ENCODE measurements at places on chromosomes 12 and 14.

DNA sequence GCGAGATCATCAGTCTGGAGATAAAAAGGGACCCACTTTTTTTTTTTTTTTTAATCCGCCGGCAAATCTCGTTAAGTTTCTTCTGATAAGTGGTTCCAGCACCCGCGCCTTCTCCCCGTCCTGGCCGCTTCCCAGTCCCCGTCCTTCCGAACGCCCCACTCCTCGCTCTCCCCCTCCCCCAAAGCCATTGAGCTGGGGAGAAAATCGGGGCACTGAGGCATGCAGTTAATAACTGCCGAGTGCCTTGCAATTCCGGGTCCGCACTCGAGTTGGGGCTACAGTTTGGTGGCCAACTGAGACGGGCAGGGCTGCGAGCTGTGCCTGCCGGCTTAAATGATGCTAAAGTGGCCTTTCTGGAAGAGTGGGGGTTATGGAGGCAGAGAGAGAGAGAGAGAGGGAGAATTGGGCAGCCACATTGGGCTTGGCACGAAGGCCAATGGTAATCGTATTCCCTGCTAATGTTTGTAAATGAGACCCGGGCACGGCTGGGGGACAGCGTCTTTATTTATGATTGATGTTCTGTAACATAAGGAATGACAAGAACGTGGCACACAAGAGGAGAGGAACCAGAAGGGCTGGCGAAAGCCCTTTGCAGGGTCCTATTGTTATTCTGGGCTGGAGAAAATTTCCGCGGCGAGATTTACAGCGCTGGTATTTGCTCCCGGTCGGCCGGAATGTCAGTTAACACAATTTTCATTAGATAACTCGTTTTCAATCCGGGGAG is 115.4 kb upstream of the MYL2 start:
- DNase-seq = no peak

DNA sequence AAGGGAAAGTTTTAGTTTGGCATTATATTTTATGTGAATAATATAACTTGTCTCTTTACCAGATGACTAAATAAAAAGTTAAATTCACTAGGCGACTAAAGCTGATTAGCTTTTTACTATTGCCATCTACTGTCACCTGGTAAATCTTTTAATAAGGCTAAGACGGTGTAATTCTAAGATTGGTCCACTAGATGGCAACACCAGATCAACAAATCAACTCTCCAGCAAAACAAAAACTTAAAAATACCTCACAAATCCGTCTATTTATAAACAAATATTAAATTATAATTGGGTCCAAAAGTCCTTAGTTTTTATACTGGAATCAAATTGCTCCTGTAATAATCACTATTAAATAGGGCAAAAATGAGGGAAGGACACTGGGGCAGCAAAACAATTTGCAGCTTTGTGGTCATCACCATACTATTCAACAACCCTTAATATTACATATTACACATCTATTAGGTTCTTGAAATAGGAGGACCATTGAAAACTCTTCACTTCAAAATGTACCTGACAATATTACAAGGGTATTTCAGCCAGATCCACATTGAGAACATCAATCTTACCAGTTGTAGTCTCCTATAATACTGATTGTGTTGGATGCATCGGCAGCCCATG is 47.9 kb downstream of the GALC start:
- peak; percentile 62 for DNase-seq

DNA sequence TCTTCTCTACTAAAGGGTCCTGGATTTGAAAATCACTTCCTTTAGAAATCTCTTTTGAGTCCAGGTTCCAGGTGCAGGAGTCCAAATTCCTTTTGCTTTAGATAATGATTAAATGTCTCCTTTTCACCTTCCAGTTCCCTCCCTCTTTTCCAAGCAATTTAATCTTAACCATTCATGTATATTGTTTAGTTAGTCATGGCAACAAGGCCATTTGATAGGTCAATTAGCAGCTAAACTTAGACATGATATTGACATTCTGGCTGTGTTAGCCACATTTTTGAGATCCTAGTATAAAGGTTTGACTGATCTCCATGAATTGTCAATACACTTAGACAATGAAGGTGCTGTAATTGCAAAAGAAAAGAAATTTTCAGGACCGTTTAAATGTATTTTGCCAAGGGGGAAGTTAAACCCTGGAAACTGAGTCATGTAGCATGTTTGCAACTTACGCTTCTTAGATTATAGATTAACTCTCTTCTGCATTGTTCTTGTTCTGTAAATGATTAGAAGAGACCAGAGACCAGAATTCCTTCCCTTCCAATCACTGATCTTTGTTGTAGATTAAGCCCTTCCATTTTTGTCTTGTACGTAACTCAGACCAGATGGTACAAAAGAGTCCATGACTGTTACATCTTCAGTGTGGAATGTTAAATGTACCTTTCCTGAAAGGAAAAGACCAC is 12.4 kb upstream of the C12orf75 start:
- no peak for DNase-seq

DNA sequence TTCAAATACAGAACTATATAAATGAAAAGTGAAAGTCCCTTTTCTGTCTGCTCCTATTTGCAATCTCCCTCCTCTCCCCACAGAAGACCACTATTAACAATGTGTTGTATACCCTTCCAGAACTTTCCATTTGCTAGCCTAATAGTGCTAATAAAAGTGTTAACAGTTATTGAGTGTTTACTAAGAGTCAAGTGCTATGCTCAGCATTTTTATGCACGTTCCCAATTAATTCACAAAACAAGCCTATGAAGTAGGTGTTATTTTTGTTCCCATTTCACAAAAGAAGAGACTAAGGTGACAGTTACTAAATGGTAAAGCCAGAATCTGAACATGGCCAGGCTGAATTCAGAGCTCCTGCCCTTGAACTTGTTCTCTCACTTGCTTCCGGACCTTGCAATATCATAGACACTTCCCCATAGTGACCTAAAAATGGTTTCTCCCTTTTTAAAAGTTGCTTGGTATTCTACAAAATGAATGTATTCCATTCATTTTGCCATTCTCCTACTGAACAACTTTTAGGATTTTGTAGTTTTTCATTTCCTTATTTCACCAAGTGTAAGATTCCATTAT is 1.6 kb upstream of the PRKAB1 start:
- peak; percentile 34 for DNase-seq

DNA sequence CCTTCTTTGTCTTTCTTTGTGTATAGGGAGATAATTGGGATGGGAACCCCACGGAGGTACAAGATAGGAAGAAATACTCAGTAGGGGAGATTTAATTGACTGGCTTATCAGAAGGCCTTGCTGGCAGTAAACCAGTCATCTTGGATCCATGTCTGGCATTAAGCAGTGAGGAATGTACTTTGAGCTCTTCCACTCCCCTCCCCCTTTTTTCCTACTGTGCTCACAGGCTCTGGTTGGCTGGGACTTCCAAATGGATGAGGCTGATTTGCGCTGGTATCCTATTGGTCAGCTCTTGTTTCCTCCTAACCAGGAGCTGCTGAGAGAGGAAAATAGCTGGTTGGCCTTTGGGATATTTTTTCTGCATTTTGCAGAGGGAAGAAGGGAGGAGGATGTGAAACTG is 24.7 kb downstream of the NGDN start:
- DNase-seq = no peak

- no peak for DNase-seq
Observed at GRCh38 chr12:24769682-24770081, 179.2 kb downstream of the BCAT1 start.

GRCh38 chr12:42915426-42915825 is 325.9 kb upstream of the PRICKLE1 start:
- DNase-seq = no peak

DNA sequence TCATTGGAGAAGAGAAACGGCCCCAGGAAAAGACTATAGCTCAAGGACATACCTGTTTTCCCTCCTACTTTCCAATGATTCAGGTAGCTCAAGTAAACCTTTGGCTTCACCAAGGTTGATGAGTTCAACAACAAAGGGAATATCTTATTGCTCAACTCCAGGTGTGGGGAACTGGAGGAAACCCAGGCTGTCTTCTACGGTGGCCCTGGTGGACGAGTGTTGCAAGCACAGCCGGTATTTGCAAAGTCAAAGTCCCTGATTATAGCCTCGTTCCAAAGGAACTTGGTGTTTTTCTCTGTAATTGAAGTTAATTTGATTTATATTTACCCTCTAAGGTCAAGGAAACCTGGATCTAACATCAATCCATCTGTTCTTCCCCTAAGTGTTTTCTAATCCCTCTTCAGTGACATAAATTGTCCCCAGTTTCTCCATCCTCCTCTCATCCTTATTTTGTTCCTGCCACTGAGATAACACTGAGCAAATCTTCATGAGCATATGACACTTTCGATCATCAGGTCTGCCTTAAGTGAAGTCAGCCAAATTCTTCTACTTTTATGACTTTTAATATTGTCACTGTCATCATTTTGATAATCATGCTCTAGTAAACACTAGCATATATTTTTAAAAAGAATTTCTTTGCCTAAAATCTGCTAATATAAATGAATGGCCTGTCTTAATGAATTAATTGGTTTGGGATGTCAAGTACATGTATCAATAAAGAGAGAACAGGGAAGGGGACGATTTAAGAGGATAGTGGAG is 174.6 kb upstream of the TBX3 start:
- peak; percentile 2 for DNase-seq

- peak; percentile 83 for DNase-seq
Observed at GRCh38 chr12:26732005-26732908, 100.7 kb downstream of the ITPR2 start.

- DNase-seq = no peak
Observed at GRCh38 chr12:71565535-71565934, 98.1 kb downstream of the ZFC3H1 start.

DNA sequence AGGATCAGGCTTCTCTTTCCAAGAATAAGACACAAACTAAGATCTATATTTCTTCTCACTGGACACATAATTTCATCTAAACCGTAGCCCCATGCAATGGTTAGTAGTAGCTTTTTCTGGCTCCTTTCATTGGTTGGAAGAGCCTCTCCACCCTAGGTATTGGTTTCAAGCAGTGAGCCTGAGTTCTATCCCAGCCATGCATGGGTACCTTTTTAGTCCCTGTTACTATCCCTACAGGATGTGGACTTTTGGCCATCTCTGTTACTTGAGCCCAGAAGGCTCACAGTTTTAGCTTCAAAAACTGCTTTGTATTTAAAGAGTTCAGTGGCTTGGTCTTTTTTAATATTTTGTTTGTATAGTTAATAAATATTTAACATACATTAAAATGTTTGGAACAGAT is 16.1 kb downstream of the PPM1A start:
- no peak for DNase-seq

- no peak for DNase-seq
Observed at GRCh38 chr14:100729982-100730381, 3.3 kb downstream of the DLK1 start.

DNA sequence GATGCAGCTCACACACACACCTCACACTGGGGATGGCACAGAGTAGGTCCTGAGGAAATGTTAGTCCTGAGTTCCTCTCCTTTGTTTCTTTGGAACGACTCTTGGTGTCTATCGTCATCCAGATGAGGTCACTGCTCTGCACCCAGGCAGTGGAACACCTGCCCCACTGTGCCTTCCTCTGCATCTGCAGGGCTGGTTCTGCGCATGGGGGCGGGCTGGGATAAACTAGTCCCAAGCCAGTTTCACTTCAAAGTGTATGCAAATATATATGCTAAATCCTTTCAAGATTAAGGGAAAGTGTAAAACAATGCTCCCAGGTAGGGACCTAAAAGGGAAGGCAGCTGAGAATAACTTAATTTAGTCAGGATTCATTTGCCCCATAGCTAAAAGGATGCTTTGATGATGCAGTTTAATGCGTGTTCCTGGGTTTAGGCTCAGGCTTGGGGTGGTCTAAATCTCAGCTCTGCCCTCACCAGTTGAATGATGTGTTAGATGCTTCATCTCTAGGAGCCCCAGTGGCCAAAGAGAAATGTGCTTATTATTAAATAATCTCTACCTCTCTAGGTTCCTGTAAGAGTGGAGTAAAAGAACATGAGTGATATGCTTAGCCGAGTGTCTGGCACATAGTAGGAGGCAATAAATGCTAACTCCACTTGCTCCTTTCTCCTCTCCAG is 47.1 kb upstream of the OVCH1 start:
- DNase-seq = no peak

DNA sequence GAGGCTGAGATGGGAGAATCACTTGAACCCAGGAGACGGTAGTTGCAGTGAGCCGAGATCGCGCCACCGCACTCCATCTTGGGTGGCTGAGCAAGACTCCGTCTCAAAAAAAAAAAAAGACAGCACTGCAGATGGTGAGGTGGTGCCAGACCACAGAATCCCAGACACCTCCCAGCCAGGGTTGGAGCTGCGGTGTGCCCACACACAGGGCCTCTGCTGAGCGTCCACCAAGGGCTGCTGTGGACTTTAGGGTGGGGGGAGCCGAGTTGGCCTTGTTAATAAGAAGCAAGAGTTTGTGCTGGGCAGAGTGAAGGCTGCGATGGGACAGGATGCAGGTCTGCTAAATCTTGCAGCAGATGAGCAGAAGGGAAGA is 14.2 kb downstream of the KMT5A start:
- DNase-seq = no peak

DNA sequence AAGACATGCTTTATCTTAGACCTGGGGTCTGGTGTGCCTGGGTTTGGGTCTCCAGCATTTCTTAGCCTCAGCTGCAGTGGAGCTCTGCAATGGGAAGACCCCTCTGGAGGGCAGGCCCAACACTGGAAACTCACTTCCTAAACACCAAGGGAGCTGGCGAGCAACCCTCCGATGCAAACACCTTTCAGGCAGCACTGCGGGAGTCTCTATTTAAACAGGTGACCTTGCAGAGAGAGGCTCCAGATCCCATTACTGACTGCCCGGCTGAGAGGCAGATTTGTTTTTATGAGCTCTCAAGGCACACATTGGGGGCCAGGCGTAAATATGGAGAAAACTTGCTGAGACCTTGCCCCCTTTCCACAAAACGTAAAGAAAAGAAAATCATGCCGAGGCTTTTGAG is 195.5 kb downstream of the PAX9 start:
- no peak for DNase-seq

- DNase-seq = no peak
Observed at GRCh38 chr14:57266065-57266464, 2.6 kb downstream of the EXOC5 start.

- no peak for DNase-seq
Observed at GRCh38 chr12:92404259-92404894, 258.7 kb upstream of the BTG1 start.

DNA sequence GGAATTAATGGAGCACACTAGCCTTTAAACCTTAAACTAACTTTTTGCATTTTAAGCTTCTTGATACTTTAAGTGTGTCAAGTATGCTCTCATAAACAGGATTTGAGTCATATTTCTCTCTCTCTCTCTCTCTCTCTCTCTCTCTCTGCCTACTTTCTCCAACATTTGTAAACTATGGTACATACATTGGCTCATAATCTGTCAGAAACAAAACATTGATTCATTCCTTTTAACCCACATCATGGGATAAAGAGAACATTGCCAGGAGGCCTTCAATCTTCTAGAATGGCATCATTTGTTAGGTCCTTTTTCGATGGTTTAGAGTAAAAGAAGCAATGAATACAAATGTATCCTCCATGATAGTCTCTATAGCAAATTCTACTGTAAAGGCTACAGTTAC is 81.6 kb upstream of the RERGL start:
- no peak for DNase-seq

- DNase-seq = no peak
Observed at GRCh38 chr12:51841727-51842126, 6.8 kb downstream of the FIGNL2 start.

DNA sequence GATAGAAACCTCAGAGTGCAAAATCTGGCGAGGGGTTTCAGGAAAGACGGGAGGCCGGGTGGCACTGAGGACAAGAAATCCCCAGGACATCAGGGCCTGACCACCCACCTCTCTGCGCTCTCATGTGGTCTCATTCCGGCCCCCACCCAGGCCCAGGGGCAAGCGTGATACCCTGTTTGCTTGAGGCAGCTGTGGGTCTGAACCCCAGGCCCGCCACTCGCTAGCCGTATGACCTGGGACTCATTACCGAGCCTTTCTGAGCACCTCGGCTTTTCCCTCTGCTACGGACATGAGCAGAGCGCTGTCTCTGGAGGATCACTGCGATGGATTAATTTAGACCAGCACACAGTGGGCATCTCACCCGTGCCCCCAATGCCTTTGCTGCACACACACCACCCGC is 25.5 kb upstream of the BCDIN3D start:
- no peak for DNase-seq

All from NAMALWA (cell line).